ENCODE measurements at places on chromosomes 5 and 9.
A peak's percentile ranks its signal among the peaks of the same experiment; 100 is the strongest.

GRCh38 chr9:107944387-107944786 lies 454.8 kb upstream of the KLF4 start:
- no peak for DNase-seq

DNA sequence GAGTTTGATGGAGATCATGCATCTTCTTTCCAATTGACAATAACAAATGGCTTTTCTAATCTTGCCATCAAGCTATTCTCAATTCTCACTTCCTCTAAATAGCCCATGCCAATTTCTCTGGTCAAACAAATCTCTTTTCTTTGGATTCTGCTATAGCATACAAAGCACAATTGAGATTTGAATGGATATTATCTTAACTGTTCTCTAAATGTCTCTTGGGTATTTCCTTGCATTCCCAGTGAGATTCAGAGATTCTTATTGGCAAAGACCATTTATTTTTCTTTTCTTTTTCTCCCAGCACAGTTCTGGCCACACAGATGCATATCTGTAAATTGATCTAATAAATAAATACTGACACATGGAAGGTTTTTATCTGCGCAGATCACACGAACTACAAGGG lies at the start of gene OR1N2:
Gene OR1N2, plus strand, starts transcription at position 301 of the 400 bp plus-strand sequence. CDS start 100 bp downstream, outside the sequence.
- no peak for DNase-seq

GRCh38 chr9:5892456-5893133 lies 1.9 kb downstream of the MLANA start:
- no peak for DNase-seq

DNA sequence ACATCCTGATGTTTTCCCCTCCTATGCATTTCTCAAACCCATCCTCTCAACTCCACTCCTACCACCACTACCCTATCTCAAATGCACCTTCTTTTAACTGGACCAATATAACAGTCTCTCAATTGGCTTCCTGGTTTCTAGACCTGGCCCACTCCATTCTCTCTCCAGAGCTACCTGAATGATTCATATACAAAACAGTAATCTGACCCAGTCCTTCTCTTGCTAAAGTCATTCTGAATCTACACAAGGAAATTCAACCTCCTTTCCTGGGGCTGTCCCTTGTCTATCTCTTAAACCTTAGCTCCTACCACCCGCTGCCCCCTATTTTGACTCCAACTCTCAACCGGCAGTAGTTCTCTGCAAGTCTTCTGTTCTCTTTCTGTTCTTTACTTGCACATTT lies 97.2 kb downstream of the PCSK1 start:
- no peak for DNase-seq

- DNase-seq = no peak
Observed at GRCh38 chr9:124248960-124249359, 8.8 kb upstream of the NEK6 start.

GRCh38 chr9:93280661-93281259 lies 96.8 kb downstream of the WNK2 start:
- no peak for DNase-seq

DNA sequence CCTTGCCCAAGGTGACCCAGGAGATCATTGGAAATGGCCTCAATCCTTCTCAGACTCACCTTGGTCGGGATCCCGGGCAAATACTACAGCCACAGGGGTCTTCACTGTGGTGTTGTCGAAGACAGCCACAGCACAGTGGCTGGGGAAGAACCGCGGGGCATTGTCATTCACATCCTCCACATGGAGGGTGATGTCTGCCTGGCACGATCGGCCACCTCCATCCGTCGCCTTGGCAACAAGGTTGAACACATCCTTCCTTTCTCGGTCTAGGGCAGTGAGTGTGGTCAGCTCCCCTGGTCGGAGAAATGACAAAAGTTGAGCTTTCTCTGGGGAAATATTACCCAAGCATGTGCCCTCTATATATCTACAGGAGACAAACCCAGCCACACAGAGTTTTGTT lies 56.8 kb downstream of the FAT2 start:
- DNase-seq = no peak

DNA sequence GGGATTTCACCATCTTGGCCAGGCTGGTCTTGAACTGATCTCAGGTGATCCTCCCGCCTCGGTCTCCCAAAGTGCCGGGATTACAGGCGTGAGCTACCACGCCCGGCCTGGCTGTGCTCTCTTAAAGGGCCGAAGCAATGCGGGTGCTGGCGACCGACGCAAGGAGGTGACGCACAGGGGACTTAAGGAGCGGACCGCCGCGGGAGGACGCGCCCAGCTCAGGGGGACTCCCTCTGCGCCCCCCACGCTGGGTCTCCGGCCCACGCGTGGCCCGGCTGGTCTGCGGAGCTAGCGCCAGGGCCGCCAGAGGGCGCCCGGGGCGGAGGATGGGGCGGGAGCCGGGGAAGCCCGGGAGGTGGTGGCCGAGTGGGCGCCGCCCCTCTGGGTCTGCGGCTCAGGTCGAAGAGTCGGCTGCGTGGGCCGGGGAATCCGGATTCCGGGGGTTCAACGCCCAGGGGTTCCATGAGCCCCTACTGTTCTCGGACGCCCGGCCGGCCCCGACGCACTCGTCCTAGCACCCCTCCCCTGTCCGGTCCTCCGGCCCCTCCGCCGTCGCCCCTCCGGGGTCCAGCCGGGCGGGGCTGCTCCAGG lies 502 bp upstream of the CERCAM start:
- peak; percentile 40 for DNase-seq

DNA sequence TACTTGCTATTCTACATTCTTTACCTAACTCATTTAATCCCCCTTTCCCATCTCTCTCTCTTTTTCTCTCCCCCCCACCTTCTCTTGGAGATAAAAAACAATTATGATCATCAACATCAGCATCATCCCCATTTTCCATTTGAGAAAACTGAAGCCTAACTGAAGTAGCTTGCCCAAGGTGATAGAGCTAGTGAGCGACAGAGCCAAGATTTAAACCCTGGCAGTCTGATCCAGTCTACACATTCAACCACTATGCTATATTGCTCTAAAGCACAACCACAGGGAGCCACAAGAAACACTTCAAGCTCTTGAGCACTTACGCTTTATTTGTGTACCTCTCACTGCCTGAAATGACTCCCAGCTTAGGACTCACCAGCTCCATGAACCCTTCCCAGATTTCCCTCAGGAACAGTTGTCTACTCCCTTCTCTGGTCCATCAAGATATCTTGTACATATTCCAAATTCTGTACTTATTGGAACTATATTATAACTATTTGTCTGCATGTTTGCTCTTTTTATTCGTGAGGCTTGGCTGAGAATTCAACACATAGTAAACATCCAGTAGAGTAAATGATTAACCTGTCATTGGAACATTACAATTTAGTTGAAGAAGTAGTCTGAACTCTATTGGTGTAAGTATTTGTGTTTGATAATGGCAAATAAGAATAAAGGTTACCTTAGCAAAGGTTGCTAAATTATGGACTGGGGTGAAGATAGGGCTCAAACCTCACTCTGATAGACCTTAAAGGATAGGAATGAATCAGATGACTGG lies 164.8 kb downstream of the EFNA5 start:
- DNase-seq = no peak

DNA sequence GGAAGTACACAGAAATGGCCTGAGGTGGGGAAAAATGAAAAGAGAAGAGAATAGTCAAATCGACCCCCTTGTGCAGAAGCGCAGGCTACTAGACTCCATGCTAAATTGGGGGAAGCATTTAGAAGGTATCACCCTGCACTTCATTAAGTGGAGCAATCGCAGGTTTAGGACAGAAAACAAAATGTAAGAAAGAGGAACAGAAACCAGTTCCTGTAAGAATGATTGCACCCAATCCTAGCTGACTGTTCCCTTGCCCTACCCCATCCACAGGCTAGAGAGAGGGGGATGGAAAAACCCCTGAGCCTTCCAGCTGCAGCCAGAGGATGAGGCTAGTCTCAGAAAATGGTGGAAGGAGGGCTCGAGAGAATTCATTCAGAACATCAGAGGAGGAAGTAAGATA lies 23.9 kb upstream of the PPP1R2B start:
- no peak for DNase-seq

- no peak for DNase-seq
Observed at GRCh38 chr5:176748073-176748966, 62.0 kb upstream of the UNC5A start.

GRCh38 chr5:148063861-148064260 lies at the start of gene SPINK5:
Gene SPINK5, plus strand, starts transcription at chr5:148063980. Its CDS starts 65 bp downstream, at chr5:148064045.
- no peak for DNase-seq

GRCh38 chr5:8340739-8341344 lies 471.9 kb downstream of the MTRR start:
- DNase-seq = no peak

- DNase-seq = no peak
Observed at GRCh38 chr9:12162181-12162815, 530.9 kb upstream of the TYRP1 start.

- DNase-seq = no peak
Observed at GRCh38 chr5:67255881-67256280, 59.3 kb upstream of the CD180 start.

GRCh38 chr5:132296412-132297016 lies 2.3 kb downstream of the SLC22A4 start:
- no peak for DNase-seq

DNA sequence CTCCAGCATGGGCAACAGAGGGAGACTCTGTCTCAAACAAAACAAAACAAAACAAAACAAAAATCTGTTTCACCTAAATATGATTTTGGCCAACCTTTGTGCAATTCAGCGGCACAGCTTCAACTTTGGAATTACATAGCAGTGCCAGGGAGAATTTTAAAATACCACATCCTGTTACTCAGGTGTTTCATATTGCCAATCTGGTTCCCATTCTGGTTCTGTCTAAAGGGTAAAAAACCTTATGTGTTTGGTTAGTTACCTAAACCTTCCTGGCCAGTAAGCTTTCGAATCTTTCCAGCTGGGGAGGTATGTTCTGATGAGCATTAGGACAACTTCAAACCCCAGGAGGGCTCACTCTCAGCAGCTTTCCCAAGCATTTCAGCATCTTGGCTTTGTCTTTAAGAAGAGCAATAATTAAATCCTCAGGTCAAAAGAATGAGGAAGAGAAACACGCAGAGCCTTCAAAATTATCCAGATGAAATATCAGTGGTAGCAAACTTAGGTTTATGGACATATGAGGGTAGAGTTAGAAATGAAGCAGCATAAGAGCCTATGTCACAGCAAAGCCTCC lies 2.7 kb downstream of the DAB2 start:
- no peak for DNase-seq

DNA sequence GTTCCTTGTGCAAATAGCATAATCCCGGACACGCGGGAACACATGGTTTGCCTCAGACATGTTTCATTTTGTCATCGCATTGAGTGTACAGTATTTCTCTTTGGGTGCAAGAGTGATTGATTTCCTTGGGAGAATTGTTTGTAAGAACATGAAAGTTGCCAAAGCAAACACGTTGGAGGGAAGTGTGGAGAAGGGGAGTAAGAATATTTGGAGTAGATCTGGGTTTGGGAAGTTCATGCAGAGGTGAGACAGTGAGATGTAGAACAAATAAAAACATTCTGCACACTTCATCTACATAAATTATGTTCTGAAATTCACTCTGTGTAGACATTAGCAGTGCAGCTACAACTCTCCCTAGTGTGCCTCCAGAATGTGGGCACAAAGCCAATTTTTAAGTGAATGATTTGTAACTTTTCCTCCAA lies 24.0 kb downstream of the FOXD1 start:
- DNase-seq = no peak

GRCh38 chr9:116837018-116837989 lies 150.2 kb downstream of the TRIM32 start:
- DNase-seq = no peak

DNA sequence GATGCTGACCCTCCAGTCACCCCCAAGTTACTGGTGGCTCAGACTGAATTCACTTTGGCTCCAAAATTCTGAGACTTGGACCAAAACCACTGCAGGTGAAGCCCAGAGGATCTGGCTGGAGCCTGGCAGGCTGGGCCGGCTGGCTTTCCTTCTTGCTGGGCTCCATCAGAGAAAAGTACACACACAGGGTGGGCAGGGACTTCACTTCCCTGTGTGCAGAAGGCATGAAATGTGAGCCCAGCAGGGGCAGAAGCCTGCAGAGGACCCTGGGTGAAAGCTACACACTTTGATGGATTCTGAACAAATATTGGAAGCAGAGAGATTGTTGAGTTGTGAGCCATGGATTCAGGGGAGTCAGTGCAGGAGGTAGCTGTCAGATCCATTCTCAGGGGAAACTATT lies 18.4 kb downstream of the NR4A3 start:
- DNase-seq = no peak

DNA sequence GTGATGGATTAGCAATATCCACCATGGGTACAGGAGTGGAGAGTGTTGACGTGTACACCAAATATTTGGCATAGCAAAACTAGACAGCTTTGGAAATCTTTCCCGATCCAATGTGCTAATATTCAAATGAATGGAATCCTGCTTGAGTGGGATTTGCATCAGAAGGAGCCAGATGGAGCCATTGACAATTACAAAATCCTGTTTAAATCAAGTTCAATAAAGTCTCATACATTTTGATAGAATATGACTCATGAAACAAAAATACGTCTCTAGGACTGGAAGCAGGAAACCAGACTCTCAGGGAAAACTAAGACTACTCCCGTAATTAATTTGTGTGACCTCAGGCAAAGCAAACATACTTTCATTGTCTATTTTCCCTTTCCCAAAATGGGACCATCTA lies 13.0 kb downstream of the TNC start:
- DNase-seq = no peak

DNA sequence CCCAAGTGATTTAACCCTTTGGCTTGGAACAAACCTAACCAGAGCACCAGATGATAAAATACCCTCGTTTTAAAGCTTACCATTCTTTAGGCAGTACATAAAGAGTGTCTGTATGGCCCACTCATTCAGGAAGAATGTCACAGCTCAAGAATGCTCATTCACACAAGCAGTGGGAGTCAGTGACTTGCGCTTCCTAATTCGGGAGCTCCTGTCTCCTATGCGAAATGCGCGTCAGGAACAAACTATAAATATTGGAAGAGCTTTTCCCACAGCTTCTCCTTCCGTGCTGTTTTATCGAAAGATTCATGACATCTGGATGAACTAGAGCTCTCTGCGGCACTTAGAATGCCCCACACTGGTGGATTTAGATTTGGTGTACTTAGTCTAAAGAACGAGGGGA lies 66.6 kb downstream of the NTRK2 start:
- DNase-seq = no peak

DNA sequence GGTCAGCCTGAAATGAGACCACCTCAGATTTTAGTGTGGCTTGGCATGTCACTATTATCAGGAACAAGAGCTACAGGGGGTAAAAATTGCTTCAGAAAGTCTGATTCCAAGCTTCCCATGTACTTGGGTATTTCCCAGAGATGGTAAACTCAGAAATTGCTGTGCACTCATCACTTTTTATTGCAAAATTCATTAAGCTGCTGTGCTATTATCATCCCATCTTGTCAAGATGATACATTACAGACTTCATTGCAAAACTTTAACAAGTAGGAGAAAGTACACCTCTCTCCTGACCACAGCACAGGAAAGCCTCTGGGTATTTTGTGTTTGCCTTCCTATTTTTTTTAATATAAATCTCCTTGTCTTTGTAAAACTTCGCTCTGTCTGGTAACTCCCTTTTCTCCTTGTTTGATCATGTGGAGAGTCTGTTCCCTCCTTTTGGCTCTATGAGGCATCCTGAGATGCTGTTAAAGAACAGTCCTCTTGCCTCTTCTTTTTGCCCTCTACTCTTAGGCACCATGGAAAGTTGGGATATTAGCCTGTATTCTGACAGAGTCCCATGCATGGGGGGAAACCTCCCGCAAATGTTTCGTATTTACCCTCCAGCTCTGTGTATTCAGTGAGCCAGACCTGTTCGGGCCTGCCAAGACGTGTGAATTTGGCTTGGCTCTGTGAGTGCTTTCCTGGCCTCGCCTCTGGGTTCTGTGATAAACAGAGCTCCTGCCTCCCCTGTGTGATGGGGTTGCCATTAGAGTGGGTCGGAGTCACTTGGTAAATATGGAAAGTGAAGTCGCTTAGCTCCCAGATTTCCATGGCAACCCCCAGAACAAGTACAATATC lies 260.7 kb downstream of the NR3C1 start:
- no peak for DNase-seq
